Stimulated activated CD8-positive, alpha-beta memory T cell treated with anti-CD3 and anti-CD28 coated beads, Interleukin-7, amount 100 ng/mL, for 1 hour (primary cell): ENCODE measurements at places on chromosomes 5 and 9.

DNA sequence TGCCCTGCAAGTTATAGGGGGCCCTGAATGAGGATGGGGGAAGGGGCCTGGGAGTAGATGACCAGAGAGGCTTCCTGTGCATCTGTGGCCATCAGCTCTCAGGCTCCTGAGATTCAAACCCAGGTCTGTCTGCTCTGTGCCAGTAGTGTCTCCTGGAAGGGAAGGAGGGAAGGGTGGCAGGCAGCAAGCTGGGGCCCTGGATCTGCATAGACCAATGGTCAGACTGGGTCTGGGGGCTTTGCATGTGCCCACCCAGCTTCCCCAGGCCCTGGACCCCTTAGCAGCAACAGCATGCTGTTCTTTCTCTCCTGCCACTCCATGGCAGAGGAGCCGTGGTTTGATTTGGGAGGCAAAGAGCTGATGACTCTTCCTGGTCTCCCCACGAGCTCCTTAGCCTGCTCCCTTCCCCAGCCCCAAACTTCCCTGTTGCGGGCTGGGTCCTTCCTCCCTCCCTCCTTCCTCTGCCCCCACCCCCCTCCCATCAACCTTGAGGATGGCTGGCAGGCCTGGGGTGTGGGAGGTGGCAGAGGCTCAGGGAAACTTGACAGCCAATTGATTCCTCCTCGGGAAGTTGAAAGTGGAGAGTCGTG is 31.6 kb downstream of the DAB2IP start:
- no peak for DNase-seq

DNA sequence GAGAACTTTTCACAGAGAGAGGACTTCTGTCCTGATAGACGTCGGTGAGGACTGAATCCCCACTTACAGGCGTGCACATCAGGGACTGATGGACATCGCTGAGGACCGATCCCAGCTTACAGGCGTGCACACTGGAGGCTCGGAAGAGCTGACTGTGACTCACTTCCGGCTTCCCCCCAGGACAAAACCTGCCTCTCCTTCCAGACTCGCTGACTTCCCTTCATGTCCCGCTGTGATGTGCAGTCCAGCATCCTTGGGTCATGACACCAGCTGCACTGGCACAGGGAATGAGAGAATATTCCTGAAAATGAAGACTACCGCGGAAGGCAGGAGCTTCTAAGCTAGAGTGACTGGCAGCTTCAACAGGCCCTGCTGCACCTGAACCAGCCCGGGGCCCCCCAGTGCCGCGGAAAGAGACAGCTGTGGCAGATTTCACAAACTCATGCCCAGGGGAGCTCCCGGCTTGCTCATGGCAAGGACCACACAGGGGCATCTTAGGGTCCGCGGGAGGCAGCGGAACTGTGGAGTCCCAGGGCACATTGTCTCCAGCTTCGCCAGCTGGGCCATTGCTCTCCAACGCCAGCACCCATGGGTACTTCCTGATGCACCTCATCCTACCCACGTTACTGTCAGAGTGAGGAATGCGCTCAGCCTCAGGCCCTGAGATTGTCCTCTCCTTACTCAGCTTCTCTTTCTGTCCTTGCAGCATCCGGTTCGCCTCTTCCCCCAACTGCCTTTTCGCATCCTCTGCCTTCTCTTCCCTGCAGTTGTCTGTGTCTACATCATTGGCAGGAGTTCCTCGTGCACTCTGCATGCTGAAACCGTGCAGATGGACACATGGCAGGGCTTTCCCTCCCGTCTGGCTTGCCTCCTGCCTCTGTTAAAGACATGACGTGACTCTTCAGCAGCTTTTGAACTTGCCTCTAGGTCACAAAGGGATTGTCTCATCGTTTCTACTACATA is 29.5 kb downstream of the SURF6 start:
- no peak for DNase-seq

- DNase-seq: no peak
Observed at GRCh38 chr5:15737871-15738664, 238.1 kb downstream of the FBXL7 start.

GRCh38 chr5:135392256-135392655 is 6.8 kb downstream of the MACROH2A1 start:
- no peak for DNase-seq

DNA sequence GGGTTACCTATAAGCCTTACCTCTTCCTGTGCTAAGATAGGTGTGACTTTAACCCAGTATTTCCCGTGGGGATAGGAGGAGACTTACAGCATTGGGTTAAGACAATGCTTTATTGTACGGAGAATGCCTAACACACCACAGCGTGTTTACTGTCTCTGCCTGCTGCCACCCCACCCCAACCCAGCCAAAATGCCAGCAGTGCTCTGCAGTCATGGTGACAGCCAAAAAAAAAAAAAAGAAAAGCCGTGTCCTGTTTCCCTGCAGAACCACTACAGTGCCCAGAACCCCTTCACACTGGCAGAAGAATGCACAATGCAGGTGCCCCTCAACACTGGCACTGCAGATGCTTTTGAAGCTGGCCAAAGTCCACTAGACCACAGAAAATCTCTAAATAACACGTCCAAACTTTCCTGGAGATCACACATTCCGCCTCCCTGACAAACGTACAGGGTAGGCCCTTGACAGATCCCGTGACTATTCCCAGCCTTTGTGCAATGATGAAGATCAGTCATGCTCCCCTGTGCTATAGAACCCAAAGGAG is 102.2 kb downstream of the SERINC5 start:
- no peak for DNase-seq

DNA sequence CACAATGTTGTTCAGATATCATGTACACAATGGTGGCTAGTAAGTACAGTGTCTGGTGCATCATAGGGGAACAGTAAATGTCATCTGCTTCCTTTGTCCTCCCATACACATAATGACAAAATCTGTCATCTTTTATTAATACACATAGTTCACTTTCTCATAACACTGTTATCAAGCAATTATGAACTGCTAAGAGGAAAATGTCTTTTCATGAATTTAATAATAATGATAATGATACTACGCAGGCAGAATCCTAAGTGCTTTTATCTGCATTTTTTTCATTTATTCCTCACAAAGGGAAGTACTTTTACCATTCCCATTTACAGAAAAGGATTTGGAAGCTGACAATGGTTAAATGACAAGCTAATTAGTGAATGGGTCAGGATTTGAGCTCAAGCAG is 35.7 kb downstream of the DPYSL3 start:
- DNase-seq: no peak

GRCh38 chr5:13957032-13957645 is 12.7 kb upstream of the DNAH5 start:
- DNase-seq: no peak

GRCh38 chr9:99040911-99041582 is 63.9 kb upstream of the TGFBR1 start:
- DNase-seq: no peak

DNA sequence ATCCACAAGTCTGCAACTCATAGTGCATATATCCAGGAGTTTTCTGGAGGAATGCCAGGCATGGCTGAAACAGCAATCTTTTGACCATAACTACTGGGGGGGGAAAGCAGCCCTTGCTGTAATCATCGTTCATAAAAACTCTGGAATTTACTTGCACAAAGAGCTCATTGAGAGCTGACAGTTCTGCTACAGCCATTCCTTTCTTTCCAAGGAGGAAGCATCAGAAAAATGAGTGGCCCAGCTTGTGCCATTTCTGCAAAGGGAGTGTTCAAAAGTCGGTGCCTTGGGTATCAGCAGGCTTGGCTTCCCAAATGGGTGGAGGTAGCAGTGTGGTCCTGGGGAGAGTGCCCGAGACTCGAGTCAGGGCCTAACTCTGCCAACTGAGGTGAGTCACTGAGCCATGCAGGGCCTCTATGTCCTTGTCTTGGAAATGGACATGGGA is 101.5 kb downstream of the GCNT1 start:
- DNase-seq: no peak

- DNase-seq: no peak
Observed at GRCh38 chr9:132367613-132368313, 13.0 kb upstream of the SETX start.

- DNase-seq: no peak
Observed at GRCh38 chr9:137582286-137582860, 3.6 kb upstream of the DPH7 start.

GRCh38 chr9:130366888-130367550 is 77.7 kb upstream of the ASS1 start:
- DNase-seq: no peak

DNA sequence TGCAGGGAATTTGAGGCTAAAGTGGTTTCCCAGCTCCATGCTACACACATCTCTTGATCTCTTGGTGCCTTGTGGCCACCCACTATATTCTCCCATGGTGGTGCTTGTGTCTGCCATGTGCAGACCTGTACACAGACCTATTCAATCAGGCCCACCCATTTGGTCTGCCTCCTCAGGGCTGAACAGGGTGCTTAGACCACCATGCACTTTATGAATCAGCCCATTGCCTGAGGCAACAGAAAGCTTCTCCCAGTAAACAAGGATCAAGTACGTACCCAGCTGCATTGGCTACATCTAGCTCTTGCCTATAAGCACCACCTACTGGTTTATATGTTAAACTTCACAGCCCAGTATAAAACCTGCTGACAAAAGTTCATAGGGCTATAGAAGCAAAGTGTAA is 664.3 kb upstream of the EDIL3 start:
- no peak for DNase-seq

GRCh38 chr5:8399471-8399870 is 530.5 kb downstream of the MTRR start:
- DNase-seq: no peak

GRCh38 chr9:14302405-14302804 is 11.5 kb downstream of the NFIB start:
- DNase-seq: no peak

DNA sequence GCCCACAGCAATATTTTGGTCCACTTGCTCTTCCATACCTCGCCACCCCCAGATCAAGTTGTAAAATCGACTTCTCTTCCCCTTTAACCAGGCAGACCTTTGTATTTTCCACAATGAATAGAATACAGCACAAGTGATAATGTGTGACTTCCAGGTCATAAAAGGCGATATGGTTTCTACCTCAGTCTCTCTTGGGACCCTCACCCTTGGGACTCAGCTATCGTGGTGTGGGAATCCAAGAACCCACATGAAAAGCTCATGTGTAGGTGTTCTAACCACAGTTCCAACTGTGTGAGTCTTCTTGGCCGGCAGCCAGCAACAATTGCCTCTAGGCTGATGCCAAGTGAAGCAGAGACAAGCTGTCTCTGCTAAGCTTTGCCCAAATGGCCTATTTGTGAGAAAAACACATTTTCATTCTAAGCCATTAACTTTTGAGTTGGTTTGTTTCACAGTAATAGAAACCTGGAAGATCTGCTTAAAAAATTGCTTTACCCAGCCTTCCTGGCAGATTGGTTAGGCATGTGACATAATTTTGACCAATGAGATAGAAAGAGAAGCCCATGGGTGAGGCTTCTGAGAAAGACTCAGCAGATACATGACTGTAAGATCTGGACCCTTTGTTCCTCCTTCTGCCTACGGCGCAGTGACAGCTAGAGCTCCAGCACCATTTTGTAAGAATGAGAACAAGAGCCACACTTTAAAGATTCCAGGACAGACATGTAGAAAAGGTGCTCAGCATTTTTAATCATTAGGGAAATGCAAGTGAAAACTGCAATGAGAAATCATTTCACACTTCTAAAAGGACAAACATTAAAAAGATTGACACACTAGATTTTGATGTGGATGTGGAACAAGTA is 18.3 kb upstream of the MLLT3 start:
- DNase-seq: peak; percentile 33

- DNase-seq: peak; percentile 1
Observed at GRCh38 chr5:89313804-89314588, 431.0 kb upstream of the MEF2C start.

GRCh38 chr5:98398465-98398864 is 375.0 kb upstream of the RGMB start:
- DNase-seq: no peak

DNA sequence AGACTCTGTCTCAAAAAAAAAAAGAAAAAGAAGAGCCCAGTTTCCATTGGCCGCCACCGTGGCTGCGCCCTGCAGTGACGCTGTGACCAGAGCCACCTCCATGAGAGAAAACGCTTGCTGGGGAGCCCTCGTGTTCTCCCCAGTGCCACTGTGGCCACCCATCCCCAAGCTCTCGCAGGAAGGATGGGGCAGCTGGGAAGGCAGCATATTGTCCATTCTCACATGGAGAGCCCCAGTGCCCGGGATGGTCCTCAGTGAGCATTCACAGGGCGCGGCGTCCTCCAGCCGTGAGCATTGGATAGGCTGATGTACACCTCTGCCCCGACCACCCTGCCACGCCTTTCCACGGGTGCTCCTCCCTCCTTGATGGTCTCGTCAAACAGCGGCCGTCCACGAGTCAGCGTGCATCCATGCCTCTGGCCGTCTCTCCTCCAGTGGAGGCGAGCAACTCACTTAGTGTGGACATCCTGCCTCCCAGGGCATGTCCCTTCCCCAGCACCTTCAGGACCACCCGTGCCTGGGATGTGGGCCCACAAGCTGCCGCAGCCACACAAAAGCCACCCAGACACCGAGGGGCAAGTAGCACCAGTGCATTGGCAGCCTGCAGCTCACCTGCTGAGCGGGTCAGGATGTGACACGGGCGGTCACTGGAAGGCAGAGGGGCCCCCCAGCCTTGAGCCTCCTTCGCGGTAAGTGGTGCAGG is 23.4 kb upstream of the SLC6A19 start:
- no peak for DNase-seq

DNA sequence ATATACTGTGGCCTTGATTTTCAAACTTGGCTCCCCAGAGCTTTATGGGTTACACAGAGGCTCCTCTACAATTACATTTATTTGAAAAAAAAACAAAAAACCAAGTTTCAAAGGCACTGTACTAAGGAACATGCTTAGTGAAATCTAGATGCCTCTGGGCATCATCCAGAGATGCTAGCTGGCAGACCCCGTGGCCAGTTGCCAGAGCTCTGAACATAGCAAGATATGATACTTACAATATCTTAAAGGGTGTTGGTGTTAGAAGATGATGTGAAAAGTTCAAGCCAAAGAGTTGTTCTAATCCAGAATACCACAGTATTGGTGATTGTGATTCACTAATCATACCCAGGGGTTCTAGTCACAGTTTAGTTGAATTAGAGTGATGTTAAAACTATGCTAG is 87.8 kb downstream of the JAK2 start:
- DNase-seq: no peak

DNA sequence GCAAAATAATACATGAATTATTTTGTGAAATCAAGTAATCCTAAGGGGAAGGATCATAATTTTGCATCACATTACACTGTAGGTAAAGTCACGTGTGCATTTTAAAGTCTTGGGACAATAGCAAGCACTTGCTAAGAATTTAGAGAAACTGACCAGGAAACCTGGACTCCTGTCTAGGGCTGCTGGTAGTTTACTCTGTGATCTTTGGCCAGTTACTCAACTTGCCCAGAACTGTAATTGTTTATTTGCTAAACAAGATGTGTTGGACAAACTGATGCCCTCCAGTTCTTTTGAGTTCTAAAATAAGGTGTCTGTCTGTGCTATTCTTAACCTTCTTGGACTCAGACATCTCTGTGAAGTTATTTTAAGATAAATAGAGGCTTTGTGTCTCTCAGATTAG is 594.8 kb upstream of the DMAC1 start:
- DNase-seq: no peak

- no peak for DNase-seq
Observed at GRCh38 chr5:68046445-68046844, 169.1 kb upstream of the PIK3R1 start.

- no peak for DNase-seq
Observed at GRCh38 chr9:38527503-38527902, 92.9 kb downstream of the ANKRD18A start.
